NCI-H1105 treated with DMSO at 0.1 percent for 48 hours (cell line): ENCODE measurements at places on chromosomes 4 and X.

- no peak for DNase-seq
These were observed 2.3 kb upstream of the RGS12 start for GRCh38 chr4:3290476-3290875.

- peak; percentile 41 for DNase-seq
These were observed 815.1 kb downstream of the ADGRL3 start for GRCh38 chr4:62015043-62015739.

DNA sequence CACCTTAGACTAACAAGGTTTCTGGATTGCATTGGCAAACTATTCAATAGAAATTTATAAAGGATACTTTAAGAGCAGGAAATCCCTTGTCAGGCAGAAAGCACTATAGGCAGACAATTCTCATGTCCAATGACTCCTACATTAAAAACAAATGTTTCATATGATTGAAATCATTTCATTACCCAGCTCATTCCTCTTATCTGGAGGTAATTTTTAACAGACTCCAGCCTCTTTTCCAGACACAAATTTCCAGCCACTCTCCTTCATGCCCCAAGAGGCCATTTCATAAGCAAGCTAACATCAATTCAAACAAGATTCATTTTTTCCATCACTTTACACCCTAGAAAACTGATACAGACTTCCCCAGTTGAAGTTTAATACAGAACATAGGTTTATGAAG is 495.1 kb upstream of the FRG1 start:
- DNase-seq: no peak

- DNase-seq: no peak
These were observed 5.7 kb upstream of the FAM9C start for GRCh38 chrX:13050151-13050550.

- no peak for DNase-seq
These were observed 388.0 kb upstream of the GALNT7 start for GRCh38 chr4:172780566-172781081.

DNA sequence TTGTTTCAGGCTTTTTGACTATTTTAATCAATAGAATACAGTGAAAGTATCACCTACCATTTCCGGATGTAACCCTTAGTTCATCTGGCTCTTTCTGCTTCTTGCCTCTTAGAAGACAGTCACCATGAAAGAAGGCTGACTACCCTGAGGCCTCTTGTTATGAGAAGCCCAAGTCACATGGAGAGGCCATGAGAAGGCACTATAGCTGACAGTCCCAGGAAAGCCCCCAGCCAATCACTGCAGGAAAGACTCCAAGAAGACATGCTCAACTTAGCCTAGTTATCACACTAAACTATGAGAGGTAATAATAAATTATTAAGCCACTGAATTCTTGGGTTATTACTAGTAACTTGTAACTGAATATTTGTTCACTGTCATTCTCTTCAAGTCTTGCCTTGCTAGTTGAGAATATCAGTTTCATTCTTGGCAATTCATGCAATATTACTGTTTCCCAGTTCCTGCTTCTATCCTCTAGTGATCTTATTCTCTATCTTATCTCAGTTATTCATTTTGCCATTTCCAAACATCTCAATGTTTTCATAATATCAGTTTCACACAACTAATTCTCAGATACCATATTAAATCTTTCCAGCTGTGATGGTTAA is 57.1 kb upstream of the GUCY1A1 start:
- no peak for DNase-seq

- DNase-seq: no peak
These were observed 77.2 kb downstream of the SNX25 start for GRCh38 chr4:185286571-185286970.

GRCh38 chr4:152424396-152424795 is 111.5 kb downstream of the FBXW7 start:
- no peak for DNase-seq
